ENCODE measurements at places on chromosomes 11 and 22. TPM values are rescaled to one million over a fixed set of nuclear protein-coding genes. Genes with fewer than 3 reads are reported as not detected.

Gene MAP6
- 0.50 TPM for total RNA-seq

Gene CWF19L2
- total RNA-seq, result 27.2 TPM

Gene VPREB3
- total RNA-seq, result not detected

DNA sequence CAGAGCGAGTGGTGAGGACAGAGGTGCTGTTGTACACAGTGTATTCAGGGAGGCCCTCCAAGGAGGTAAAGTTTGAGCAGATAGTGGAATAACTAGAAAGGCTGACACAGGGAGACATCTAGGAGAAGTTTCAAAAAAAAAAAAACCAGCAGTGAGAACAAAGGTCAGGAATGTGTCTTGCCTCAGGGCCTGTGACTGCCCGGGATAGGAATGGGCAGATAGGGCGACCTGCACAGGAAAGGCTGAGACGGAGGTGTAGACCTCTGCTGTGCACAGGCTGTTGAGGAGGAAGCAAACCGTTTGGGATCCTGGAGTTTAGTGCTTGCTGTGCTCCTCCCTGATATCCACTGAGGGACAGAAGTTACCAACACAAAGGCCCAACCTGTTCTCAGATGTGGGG is 406.5 kb upstream of the B3GAT1 start:
- peak; percentile 42 for DNase-seq

DNA sequence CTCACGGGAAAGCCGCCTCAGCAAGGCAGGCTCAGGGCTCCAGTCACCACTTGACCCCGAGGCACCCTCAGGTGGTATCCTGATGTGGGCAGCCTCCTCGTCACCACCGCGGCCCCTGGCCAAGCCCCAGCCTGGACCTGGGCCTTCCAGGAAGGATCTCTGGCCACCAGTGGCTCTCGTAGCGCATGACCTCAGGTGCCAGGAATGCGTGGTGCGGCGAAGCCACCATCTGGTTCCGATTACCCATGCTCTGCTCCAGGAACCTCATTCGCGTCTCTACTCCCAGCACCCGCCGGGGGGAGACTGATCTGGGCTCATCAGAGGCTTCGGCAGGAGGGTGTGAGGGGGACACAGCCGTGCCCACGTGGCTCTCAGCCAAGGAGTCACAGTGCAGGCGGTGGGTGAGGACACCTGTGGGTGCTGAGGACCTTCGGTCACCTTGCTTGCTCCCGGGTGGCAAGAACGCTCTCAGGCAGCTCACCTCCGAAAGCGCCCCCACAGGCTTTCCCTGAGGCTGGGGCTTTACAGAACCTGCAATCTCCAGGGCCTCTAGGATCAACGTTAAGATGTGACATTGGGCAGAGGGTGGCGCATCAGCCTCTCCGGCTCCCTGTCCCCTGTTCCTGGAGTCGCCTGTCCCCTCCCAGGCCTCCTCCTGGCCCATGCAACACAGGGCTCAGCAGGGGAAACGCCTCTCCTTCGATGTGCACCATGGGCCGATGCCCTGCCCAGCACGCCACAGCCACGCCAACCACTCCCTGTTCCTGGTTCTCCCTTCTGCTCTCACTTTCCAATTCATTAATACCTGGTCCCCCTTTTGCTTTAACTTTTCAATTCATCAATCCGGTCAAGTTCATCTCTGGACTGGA is 39.0 kb downstream of the TBX1 start:
- peak; percentile 40 for DNase-seq
